ENCODE measurements at places on chromosomes 2 and 18. TPM values are rescaled to one million over a fixed set of nuclear protein-coding genes. Genes with fewer than 3 reads are reported as not detected.

GRCh38 chr2:10370895-10371294 is 68.2 kb downstream of the HPCAL1 start:
- DNase-seq = no peak

DNA sequence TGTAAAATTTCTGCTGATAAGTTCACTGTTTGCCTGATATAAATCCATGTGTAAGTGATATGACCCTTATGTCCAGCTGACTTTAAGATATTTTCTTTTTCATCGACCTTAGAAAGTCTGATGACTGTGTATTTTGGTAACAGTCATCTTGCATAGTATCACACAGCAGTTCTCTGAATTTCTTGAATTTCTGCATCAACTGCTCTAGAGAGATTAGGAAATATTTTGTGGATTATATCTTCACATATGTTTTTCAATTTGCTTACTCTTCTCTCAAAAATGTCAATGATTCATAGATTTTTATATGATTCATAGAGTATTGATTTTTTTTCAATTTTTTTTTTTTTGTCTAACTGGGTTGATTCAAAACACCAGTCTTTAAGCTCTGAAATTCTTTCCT is 945.3 kb downstream of the TRIB2 start:
- no peak for DNase-seq

GRCh38 chr2:144596073-144596871 is 76.4 kb upstream of the ZEB2 start:
- no peak for DNase-seq

- no peak for DNase-seq
Measured at GRCh38 chr18:44996261-44996660, 315.6 kb downstream of the SETBP1 start.

DNA sequence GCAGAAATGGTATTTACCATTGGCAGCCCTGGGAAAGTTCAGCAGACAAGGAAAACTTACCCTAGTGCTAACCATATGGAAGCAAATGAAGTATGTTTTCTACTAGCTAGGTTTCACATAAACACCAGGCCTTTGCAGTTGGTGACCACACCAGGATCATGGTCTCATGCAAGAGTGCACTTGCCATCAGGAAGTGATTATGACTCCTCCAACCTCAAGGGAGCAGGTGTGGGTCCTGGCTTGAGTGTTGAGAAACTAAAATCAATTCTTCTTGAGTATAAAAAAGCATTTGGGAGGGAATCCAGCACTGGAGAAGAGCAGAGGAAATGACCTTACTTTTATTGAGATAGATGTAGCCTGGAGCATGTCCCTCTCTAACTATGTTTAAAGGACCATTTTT is 56.8 kb upstream of the SPAG16 start:
- no peak for DNase-seq

GRCh38 chr2:237453671-237454070 is 33.4 kb upstream of the MLPH start:
- DNase-seq = no peak

- no peak for DNase-seq
Measured at GRCh38 chr2:352696-353095, 64.8 kb upstream of the ALKAL2 start.

GRCh38 chr2:55213822-55214221 is 18.3 kb downstream of the CLHC1 start:
- no peak for DNase-seq

GRCh38 chr2:161839926-161840325 is 215.7 kb downstream of the SLC4A10 start:
- DNase-seq = no peak

DNA sequence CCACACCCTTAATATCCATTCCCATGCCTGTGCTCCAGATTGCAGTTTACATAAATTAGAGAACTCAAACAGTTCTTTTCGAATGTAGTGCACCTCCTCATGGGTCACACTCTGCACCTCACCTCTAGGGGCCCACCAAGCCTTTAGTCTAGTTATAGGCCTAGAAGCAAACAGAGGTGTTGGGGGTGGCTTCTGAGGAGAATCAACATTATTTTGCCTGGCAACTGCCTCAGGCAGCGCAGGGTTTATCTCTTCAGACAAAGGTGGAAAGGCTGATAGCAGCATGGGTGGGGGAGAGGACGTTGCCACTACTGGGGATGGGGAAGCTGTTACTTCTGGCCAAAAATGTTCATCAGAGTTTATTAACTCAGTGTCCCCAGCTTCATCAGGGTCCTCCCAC is 5.0 kb upstream of the GYPC start:
- DNase-seq = no peak

- DNase-seq = no peak
Measured at GRCh38 chr18:62324181-62324828, 805 bp upstream of the TNFRSF11A start.

GRCh38 chr2:26169226-26169625 is 3.7 kb upstream of the GAREM2 start:
- no peak for DNase-seq

DNA sequence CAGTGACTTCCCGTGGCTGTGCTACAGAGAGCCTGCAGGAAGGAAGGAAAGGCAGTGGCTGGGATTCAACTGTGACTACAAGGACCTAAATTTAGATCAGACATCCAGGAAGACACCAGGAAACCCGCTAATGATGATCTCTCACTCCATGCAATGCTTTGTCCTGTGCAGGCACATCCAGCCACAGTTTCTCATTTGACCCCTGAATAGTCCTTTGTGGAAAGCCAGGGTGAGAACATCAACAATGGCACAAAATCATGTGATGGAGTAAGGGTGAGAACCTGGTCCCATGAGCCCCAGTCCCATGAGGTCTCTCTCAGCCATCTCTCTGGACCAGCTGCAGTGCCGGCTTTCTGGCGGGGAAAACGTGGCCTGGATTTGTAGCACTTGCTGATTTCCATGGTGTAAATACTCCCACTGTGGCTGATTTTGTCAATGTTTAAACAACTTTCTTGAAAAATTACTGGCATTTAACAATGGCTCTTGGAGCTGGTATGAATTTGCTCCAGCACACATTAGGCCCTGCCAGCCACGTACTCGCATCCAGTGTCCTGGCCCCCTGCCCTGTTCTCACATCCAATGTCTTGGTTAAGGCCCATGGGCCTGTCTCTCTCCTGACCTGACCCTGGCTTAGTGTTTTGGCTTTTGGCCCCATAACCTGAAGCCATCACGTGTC is 159.0 kb upstream of the HAAO start:
- peak; percentile 20 for DNase-seq

DNA sequence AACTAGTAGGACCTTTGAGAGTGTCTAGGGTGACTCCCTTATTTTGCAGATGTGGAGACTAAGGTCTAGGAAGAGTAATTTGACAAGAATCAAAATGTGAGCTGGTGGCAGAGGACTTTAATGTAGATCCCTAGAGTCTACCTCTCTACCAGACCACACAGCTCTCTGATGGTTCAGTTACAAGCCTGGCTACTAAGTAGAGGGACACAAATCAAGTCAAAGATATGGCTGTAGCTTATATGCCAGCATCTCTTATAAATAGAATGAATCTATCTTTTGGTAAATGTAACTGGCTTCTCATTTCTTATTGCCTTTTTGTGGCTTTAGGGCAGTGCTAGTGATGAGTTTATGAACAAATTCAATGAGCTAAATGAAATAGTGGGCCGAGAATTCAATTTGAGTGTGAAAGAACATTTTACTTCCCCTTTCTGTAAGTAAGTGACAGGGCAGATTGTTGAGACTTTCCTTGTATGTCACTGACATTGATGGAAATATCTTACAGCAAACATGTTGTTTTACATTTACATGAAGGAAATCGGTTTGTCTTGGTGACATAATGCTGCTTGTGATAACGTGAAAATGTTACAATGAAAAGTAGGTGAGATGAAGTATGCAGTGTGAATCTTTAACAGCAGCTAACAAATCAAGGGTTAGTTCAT is 28.3 kb downstream of the CSRNP3 start:
- no peak for DNase-seq

DNA sequence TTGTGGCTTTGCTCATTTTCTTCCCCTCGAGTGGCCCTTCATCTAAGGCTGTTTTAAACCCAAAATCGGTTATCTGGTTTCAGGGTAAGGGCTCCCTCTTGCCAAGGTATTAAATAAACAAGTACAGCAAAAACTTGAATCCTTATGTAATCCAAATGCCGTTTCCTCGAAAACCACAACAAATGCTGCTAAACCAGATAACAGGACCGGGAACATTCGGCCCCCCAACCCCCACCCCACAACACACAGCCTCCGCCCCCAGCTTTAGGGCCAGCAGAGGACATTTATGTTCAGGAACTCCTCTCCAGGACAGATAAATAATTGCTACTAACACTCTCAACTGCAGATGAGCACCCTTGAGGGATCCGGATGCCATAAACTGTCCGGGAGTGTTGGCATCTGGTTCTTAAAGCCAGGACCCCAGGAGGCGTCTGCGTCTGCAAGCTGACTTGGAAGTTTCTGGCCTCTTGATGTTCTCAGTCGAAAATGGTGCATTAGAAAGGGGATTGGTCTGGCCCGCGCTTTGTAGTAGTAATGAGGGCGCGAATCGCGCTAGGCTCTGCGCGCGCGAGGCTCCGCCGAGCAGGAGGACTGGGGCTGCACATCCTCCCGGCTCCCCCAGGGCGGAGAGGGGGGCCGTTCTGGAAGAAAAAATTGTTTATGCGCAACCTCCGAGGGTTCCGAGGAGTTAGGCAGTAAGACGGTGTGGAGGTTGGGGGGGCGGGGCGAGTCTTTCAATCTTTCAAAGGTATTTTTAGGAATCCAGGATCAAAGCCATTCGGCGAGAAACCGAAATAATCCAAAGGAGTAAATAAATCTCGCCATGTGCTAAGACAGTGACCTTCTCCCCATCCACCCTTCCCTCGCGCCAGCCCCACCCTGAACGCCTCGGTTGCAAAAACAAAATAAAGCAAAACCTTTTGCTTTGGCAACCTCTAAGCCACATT is 3.9 kb upstream of the ID2 start:
- peak; percentile 21 for DNase-seq

DNA sequence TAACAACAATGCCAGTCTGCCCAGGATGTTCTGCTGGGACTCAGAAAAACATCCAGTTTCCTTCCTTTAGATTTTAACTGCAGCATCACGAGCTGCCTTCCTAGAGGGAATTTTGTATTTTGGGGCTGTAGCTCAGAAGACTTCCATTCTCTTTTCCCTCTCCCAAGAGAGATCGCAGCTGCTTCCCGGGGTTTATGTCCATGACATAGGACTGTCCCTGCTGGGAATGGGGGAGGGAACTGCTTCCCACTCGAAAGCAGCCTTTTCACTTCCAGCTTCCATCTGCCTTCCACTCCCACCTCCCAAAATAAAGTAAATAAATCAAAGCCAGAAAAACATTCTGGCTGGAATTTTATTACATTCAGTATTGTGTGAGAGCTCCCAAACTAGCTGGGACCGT is 52.4 kb downstream of the LIMS1 start:
- no peak for DNase-seq

GRCh38 chr2:44954447-44954888 is 13.0 kb downstream of the SIX3 start:
- DNase-seq = no peak

DNA sequence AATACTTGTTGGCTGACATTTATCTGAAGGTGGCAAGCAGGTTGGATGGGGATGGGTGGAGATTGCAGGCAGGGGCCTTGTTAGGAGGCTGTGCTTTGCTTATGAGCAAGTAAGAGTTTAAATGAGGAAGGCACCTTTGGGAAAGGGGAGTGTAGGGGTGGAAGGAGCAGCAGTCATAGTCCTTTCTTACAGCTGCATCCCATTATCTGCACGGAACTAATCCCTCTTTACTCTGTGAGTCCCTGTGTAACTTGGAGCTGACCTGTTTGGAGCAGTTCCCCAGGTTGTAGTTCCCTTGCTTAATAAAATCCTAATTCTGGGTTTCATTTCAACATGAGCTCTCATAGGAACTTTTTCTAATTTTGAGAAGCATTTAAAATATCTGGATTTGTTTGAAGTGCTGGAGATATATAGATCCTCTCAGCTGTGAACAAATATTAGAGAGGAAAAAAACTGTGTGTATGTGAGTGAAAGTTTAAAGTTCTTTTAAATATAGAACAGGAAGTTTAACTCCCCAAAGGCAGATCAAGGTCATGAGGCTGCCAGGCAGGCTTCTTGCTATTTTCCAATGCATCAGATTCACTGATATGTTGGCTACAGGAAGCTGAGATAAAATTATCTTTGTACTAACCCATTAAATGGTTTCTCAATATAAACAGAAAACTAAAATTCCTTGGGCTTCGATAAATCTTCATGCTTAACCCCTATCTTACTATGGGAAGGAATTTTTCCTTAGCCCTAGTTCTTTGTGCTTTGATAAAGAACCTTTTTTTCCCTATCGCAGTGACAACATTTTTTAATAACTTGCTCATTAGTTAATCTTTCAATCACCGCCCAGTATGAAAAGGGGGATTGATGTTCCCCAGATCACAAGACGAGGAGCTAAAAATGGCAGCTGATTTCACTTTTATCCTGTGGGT is 104.6 kb upstream of the EML6 start:
- no peak for DNase-seq

GRCh38 chr18:13394801-13395200 is 176.2 kb downstream of the LDLRAD4 start:
- no peak for DNase-seq

DNA sequence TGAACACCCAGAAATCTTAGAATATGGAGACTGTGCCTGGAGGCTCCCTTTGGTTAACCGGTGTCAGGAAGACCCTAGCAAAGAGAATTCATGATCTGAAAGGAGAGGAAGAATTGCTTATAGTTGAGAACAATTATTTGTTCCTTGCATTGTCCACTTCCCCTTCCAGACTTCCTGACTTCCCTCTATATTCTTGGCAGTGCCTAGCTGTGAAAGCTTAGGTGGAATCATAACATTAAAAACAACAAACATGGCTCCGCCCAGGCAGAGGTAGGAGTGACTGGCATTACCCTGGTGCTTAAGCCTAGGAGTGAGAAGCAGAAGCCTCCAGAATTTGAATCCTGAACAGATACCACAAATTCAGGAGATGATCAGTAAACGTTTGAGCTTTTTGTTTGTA is 1.9 kb downstream of the TTL start:
- DNase-seq = no peak

DNA sequence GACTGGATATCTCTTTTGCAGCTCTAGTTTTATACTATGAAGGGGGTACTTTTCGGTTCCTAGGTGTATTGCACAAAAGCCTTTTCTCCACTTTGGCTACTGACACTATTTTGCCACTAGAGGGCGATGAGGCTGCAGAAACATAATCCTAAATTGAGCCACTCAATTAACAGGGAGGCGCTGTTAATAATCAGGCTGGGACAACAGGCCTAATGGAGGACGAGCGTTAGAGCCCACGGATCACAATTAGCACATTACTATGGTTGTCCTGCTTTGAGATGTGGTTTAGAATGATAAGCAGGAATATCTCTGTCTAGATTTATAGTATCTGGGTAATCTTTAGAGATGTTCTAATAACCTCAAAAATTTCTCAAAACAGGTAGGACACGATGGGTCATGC is 62.2 kb upstream of the PMAIP1 start:
- no peak for DNase-seq

GRCh38 chr2:214591366-214591765 is 180.5 kb downstream of the VWC2L start:
- no peak for DNase-seq

- no peak for DNase-seq
Measured at GRCh38 chr2:70009762-70010575, 48.5 kb upstream of the ASPRV1 start.

GRCh38 chr2:80288576-80288975 is 16.0 kb downstream of the LRRTM1 start:
- DNase-seq = no peak

The UPP2 gene
- not detected for total RNA-seq

The PDE1A gene
- total RNA-seq = 40.0 TPM

The GALNT14 gene
- 0.21 TPM for total RNA-seq

The TBR1 gene
- total RNA-seq = not detected

The CRYGD gene
- not detected for total RNA-seq

The C2orf72 gene
- total RNA-seq = 2.6 TPM

The FRZB gene
- 12.8 TPM for total RNA-seq

The RETREG2 gene
- total RNA-seq = 45.8 TPM

The NAPG gene
- total RNA-seq = 19.0 TPM

The LHCGR gene
- 10.5 TPM for total RNA-seq

The DLGAP1 gene
- 3.3 TPM for total RNA-seq
